Glomerular endothelial cell (primary cell): ENCODE measurements at places on chromosomes 7 and 10.

DNA sequence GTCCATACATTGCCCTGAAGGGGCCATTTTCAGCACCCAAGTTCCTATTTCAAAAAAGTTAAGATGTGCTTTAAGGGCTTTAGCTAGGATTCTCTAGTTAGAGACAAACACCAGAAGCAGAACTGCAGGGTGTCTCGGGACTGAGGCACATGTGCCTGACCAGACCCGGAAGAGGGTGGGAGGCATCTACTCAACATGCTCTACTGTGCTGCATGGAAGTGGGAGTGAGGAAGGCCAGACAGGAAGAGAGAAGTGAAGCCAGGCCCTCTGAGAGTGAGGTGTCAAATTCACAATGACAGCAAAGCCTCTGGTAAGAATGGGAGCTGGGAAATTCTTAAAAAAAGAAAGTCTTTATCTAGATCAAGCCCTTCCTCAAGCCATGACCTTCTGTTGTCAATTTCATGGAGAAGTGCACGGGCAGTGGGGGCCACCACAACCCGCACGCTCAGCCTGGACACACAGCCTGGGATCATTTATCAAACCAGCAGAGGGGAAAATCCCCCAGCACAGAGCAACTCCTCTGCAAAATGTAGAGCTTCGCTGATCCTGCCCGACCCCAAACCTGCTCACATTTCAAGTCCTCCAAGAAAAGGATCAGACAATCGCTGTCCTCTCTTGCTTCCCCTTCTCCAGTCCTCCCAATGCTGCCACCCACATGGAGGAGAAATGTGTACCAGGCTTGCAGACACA lies 38.7 kb downstream of the PLXNA4 start:
- DNase-seq = no peak

GRCh38 chr7:30727061-30727945 lies 24.6 kb upstream of the INMT start:
- no peak for DNase-seq

- no peak for DNase-seq
Observed at GRCh38 chr7:27158436-27159265, 2.2 kb upstream of the HOXA7 start.

- DNase-seq = no peak
Observed at GRCh38 chr10:7409732-7410168, 1.1 kb downstream of the SFMBT2 start.

- DNase-seq = no peak
Observed at GRCh38 chr7:18861514-18862118, 255.8 kb downstream of the TWIST1 start.

GRCh38 chr7:4866528-4867496 lies 5.0 kb upstream of the PAPOLB start:
- no peak for DNase-seq

DNA sequence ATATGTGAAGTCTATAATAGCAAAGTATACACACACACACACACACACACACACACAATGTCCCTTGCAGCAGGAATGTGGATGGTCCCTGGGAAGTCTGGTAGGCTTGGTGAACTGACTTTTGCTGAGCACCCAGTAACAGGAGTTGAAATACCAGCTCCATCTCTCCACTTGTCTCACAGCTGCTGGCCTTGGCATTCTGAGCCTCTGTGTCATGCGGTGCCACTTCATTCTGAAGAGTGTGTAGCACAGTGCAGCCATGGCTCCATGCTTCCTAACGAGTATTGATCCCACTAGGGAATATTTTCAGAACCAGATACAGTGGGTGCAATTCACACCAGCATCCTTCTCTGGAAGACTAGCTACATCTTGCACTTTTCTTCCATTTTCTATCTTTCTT lies 192.4 kb downstream of the ADARB2 start:
- DNase-seq = no peak
